ENCODE measurements at places on chromosomes 1 and 21.

DNA sequence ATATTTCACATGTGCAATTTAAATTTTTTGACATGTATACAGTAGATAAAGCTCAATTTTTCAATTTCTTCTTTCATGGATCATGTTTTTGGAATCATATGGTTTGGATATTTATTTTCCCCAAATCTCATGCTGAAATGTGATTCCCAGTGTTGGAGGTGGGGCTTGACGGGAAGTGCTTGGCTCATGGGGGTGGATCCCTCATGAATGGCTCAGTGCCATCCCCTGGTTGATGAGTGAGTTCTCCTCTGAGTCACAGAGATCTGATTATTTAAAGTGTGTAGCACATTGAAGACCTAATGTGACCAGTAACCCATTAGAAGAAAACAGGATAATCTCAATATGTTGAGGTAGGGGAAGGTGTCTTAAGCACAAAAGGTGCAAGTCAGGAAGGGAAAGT, 9.1 kb upstream of the IFI16 start:
- DNase-seq, result peak; percentile 90

DNA sequence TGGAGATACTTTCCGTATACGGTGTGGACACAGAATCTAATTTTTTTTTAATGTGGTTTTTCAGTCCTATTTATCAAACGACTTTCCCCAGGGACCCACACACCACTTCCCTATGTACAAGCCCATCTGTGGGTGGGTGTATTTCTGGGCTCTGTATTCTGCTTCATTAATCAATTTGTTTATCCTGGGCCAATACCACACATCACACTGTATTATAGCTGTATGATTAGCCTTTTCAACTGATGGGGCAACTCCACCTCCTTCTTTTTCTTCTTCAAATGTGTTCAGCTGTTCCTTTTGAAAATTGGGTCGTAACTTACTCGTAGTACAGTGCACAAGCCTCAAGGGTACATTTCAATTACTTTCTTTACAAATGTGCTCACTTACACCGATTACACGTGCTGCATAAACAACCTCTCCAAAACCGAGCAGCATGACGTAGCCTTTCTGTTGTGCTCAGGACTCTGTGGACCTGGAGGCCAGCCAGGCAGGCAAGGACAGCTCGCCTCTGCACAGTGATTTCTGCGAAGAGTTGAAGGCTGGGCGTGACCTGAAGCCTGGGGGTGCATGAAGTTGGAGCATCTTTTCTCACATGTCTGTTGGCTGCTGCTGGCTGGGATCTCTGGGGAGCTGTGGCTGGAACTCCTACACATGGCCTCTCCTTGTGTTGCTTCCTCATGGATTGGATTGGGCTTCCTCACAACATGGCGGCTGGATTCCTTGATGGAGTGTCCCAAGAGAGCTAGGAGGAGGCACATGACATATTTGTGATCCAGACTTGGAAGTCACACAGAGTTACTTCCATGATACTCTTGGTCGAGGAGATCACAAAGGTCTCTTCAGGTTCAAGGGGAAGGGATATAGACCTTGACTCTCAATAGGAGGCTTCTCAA, 126.5 kb downstream of the CRYAA start:
- no peak for DNase-seq

DNA sequence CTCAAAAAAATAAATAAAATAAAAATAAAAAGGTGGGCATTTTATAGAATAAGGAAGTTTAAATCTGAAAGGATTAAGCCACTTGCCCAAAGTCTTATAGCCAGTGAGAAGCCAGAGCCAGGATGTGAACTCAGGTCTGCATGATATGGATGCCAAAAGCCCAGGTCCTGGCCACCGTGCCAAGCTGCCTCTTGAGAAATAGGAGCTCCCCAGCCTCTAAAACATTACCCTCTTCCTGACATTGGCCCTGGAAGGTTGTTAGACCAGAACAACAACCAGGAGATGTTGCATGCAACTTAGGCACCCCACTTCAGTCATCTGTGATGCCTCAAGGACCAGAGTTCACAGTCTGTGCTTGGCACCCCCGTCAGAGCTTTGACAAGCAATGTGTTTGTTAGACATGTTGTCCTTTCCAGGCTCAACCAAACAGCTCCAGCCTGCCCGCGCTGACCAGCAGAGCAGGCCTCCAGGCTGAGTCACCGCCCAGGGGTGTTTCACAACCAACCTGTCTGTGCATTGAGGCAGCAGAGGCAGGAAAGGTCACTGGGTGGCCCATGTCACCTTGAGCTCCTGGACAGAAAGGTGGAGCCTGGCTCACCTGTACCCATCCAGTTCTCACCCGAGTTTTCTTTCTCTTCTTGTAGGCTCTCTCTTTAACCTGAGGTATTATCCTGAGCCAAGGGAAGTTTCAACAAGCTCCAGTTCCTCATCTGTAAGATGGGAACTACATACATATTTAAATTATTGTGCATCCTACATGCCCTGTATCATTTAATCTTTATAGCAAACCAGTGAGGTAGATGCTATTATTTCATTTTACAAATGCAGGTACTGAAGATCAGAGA, 14.9 kb upstream of the MED18 start:
- no peak for DNase-seq

GRCh38 chr1:183760661-183761060, 44.3 kb upstream of the RGL1 start:
- no peak for DNase-seq

DNA sequence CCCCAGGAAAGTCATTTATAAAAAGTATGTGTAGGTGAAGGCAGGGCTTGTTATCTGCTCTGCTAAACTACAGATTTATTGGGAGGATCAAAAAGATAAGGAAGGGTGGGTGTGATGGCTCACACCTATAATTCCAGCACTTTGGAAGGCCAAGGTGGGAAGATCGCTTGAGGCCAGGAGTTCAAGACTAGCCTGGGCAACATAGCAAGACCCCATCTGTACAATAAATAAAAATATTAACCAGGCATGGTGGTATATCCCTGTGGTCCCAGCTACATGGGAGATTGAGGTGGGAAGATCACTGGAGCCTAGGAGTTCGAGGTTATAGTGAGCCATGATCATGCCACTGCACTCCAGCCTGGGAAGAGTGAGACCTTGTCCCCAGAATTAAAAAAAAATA, 86.4 kb downstream of the NENF start:
- no peak for DNase-seq

GRCh38 chr1:247402120-247402675, 13.8 kb upstream of the NLRP3 start:
- DNase-seq, result no peak

GRCh38 chr1:66237722-66238479, 296.1 kb upstream of the SGIP1 start:
- DNase-seq, result no peak

GRCh38 chr1:204053893-204054292, 19.0 kb upstream of the SOX13 start:
- no peak for DNase-seq

- peak; percentile 35 for DNase-seq
Measured at GRCh38 chr1:200740571-200741208, 2.0 kb downstream of the CAMSAP2 start.

- DNase-seq, result peak; percentile 70
Measured at GRCh38 chr1:53729456-53730223, 9.3 kb downstream of the GLIS1 start.

DNA sequence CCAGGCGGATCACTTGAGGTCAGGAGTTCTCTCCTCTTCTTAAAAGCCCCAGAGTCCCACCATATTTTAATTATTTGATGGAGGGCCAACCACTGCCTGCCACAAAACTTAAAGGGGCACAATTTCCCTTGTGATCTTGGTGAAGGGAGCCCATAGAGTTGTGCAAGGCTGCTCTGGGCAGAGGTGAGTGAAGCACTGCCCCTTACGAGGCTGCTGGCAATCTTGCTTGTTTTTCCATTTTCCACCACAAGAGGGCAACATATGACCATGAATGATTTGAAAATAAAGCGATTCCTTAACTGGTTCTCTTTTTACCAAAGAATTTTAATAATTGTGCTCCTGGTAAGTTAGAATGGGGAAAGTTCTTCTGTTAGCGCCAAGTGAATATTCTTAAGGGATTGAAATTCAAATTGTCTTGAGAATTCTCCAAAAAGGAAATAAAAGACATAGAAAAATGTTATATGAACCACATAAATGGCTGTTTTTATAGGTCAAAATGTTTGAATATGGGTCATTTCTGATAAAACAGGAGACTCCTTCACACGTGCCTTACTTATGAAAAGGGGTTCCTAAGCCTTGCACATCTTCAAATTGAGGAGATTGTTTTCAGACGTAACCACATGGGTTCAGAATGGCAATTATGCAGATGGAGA, 22.7 kb downstream of the PGM1 start:
- peak; percentile 86 for DNase-seq

- no peak for DNase-seq
Measured at GRCh38 chr1:17313530-17314309, 5.7 kb downstream of the PADI4 start.

DNA sequence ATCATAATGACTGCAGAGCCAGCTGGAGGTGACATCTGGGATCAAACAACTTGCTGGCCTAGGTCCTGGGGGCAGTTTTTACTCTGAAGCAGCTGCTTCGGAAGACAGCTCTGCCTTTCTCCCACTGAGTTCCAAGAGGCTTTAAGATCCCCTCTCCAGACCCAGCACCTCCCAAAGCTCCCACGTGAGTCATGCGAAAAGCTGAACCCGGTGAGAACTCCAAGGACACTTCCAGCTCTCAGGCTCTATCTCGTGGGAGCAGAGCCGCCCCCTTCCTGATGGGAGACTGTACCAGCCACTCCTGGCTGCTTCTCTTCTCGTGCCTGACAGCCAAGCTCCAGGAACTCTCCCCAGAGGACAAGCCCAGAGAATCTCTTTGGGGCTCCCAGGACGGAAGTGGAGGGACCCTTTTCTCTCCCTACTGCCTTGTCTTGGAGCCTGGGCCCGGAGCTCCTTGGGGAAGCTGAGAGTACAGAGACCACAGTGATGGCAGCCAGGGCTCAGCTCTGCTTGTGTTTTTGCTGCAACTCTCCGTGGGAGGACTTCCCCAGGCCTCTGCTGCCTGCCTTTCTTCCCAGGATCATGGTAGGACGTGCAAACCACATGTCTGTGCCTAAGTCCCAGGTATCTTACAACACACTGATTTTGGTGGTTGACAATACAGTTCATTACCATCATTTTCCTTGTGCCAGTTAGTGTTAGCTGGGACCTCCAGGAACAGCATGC, 40.6 kb downstream of the STUM start:
- peak; percentile 82 for DNase-seq

DNA sequence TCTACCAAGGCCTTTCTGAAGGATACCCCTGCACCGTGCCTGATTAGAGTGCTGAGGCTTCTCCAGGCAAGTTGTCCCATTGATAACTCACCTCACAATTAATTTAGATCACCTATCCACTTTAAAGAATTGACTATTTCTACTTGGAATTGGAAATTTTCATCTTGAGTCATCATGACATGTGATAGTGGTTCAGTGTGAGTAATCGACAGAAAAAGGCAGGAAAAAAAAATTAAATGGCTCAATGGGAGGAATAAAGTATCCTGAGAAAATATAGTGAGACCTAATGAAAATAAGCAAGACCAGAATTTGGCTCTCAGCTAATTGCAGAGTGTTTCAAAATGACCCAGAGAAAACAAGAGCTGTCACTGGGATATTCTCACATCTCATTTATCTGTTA, 222.4 kb upstream of the C8B start:
- DNase-seq, result no peak

Measured in umbilical cord (tissue), 2 donors.